Activated CD8-positive, alpha-beta memory T cell treated with anti-CD3 and anti-CD28 coated beads for 1 hour (primary cell): ENCODE measurements at places on chromosomes 7 and 10.

GRCh38 chr7:30352169-30352568 lies 67.8 kb downstream of the ZNRF2 start:
- no peak for DNase-seq

- DNase-seq, result no peak
These were observed 6.7 kb upstream of the OTUD1 start for GRCh38 chr10:23432166-23432565.

DNA sequence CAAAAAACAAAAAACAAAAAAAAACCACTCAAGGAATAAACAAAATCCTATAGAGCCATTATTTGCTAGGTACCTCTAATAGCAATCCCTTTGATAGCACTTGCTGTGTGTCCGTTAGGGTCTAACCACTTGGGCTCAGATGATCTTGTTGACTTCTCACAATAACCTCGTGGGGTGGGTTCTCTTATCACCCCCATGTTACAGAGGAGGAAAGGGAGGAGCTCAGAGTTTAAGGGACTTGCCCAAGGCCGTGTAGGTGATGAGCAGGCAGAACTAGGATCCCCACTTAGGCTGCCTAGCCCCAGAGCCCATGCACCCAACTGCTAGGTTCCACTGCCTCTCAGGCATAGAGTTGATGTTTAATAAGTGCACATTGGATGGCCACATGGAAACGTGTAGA lies 131.1 kb downstream of the CAMK1D start:
- no peak for DNase-seq

DNA sequence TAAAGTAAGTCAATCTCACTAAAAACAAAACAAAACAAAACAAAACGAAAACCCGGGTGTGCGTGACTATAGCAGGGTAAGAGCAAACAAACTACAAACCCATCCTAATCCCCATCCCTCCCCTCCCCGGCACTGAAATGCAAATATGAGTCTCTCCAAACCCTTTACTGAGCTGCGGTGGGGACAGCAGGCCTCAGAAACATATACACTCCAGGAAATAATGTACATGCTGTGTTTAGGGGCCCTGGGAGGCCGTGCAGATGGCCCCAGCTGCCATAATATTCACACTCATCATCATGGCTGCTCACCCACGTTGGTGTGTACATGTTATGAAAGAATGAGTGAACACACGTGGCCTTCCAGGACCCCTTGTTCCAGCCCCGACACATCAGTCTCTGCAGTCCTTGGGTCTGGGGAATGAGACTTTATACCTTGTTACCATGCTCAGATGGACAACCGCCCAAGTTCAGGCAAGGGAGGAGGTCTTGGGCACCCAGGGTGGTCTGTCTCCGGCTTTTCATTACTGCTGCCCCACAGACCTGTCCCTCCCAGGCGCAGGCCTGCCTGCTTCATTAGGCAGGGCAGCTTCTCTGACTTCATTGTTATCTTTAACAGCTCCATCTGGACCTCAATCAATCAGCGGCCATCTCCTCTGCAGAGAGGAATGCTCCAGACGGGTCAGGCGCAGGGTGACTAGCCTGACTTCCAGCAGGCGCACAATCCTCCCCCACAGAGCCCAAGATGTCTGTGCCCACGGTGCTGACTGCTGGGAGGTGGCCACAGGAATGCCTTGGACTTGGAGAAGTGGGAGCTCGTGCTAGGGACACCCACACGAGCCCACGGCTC lies 20.6 kb downstream of the HSPA12A start:
- DNase-seq, result no peak

GRCh38 chr10:112375721-112376395 lies 1.9 kb downstream of the ACSL5 start:
- no peak for DNase-seq

- DNase-seq, result no peak
These were observed at the start of gene MGAM2 for GRCh38 chr7:142111499-142111898. TSS of gene MGAM2 (plus strand) at chr7:142111718. CDS start at chr7:142116874, 5,156 bp downstream.

DNA sequence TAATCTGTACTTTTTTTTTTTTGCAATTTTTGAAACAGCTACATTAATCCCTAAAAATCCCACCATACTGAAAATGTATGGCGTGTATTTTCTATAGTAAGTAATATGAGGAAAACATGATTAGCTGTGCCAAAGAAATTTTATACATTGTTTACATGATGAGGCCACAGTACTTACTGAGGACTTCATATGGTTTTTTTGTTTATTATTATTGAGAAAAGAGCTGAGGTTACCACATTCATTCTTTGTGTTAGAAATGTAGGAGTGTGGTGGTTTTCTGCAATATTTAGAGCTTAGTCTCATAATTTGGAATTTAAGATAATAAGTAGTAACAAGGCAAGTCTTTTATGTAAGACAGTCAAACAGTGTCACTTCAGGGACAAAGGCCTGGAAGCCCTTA lies 45.1 kb downstream of the SLC25A40 start:
- DNase-seq, result no peak

- DNase-seq, result no peak
These were observed 18.8 kb upstream of the AOAH start for GRCh38 chr7:36742911-36743775.

DNA sequence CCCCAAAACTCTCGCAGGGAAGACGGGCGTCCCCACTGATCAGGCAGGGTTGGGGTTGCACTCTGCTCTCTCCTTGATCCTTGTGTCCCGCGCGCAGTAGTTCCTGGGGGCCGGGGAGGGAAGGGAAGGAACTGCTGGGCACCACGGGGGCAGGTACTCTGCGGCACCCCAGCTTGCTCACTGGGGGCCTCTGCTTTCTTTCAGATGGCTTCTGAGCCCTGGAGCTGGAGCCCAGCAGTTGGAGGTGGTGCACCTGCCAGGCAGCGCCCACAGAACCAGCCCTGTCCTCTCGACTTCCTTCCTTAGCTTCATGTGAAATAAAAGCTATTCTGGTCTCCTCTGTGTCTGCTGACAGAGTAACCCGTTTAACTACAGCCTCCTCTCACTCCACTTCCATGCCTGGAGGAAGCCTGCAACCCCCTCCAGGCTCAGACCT lies 12.2 kb downstream of the PLAC9 start:
- no peak for DNase-seq

DNA sequence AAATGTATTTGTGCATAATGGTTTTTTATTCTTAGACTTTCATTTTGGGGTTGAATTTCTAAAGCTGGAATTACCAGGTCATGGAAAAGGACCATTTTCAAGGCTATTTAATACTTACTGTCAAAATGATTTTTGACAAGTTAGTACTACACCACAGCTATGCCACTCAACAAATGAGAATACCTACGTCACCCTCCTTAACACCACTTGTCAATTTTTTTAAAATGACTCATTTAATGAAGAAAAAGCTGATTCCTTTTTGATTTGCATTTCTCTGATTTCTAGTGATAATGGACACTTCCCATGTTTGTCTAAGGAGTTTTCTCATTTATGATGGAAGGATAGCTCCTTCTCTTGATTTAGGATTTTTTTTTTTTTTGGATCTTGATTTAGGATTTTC lies 63.3 kb downstream of the VSTM4 start:
- no peak for DNase-seq

DNA sequence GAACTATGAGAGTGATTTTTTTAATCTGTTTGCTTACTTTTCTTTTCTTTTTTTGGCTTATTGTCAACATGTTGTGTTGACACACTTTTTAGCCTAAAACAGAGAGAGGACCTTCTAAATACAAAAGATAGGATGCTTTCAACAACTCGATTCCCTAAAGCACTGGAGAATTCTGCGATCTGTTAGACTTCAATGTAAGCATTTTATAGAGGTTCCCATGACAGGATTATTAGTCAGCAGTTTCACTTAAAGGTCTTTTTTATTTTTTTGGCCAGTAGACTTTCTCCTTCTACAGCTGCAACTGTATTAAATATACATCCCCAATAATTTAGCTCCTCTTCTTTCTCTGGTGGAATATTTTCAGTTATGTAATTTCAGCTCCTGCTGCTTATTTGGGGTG lies 12.7 kb upstream of the NRP1 start:
- no peak for DNase-seq

- no peak for DNase-seq
These were observed 92.2 kb downstream of the C10orf105 start for GRCh38 chr10:71627230-71627939.

- no peak for DNase-seq
These were observed at the start of gene HABP2 for GRCh38 chr10:113552701-113553100. TSS of gene HABP2 (plus strand) at chr10:113553053. CDS start at chr10:113553122, 69 bp downstream.

- DNase-seq, result no peak
These were observed 157.4 kb downstream of the CACNB2 start for GRCh38 chr10:18297659-18298058.

- no peak for DNase-seq
These were observed 117.1 kb downstream of the RPS24 start for GRCh38 chr10:78150756-78151155.

- DNase-seq, result no peak
These were observed 18.9 kb downstream of the SGMS1 start for GRCh38 chr10:50604809-50605208.

- DNase-seq, result no peak
These were observed 72.3 kb downstream of the PRR15 start for GRCh38 chr7:29636009-29636351.

DNA sequence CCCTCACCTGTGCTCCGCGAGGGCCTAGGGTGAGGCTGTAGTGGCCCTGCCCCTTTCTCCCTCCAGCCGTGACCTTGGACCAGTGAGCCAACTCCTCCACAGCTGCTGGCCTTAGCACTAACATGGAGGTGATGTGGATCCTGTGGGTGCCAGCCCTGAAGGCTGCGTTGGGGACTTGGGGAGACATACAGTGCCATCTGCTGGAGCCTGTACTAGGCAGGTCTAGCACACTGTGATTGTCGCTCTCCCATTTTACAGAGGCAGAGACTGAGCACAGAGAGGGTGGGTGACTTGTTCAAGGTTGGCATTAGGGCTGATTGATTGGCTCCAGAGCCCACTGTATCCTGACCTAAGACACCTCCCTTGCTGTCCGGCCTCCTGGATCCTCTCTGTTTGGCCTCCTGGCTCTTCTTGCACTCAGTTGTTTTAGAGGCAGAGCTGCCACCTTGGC lies 37.6 kb downstream of the PRF1 start:
- DNase-seq, result no peak

- DNase-seq, result no peak
These were observed 61.8 kb upstream of the AHR start for GRCh38 chr7:17236603-17237002.

DNA sequence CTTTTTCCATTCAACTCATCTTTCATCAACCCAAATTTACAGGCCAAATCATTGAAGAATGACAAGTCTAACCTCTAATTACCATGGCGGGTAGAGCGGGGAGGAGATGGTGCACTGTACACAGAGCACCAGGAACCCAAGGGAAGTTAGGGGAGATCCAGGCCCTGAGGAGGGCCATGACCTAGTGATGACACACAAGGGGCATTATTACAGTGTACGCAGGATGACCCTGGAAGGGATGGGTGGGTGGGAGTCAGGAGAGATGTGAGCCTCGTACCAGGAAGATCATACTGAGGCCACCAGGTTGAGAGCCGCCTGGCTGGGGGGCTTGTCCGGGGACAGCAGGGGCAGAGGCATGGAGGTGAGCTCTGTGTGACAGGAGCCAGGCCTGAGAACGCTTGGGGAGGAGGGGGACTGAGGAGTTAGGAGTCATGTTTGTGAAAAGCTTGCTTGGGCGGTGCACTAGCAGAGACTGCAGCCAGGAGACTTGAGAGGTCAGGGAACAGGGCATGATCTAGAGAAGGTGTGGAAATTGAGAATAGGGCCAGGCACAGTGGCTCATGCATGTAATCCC lies 89.5 kb upstream of the CCNY start:
- DNase-seq, result no peak

DNA sequence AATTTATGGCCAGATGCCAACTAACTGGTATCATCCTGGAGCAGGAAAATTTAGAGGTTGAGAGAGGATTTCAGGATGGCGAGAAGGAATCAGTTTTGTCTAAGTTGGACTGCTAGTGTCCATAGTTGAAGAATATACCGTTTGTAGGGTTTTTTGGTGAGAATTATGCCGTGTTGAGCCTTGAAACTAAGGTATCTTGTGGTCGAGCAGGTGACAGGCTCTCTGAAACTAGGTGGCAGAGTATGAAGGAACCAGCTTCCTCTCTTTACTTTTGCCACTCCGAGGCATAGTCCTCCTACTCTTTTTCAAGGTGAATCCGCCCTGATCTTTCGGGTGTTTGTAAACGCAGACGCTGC lies 9.7 kb downstream of the MDFIC start:
- DNase-seq, result no peak

DNA sequence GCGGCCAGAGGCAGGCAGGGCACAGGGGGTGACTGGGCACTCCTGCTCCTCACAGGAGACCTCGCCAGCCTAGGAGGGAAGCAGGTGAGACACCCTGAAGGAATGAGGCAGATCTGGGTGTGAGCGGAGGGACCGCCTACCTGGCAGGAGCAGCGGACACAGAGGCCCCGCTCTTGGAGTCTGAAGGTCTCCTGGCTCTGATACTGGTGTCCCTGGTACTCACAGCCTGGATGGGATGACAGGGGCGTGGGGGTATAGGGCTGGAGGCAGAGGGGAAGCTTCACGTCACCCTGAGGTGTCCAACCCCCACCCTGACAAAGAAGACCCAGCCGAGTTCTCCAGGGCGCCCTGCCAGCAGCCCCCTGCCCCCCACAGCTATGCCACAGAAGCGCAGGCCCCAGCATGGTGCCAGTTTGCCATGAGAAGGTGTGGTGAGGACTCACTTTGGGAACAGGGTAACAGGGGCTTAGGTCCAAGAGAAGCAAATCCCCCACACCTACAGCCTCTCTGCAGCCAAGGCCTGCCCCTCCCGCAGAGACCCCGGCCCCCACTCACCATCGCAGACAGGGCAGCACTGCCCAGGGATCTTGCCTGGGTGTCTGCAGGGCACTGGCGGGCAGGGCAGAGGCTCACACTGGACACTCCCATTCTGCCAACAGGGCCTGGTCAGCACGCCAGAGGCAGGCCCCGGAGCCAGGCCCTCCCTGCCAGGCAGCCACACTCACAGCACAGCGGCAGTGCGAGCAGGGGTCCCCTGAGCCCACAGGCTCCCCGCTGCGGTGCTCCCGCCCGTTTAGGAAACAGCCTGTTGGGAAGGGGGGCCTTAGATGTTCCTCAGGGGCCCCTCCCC lies 17.0 kb downstream of the KCP start:
- no peak for DNase-seq

GRCh38 chr10:35372329-35372728 lies 36.0 kb downstream of the CCNY start:
- no peak for DNase-seq

GRCh38 chr10:113566888-113567287 lies 14.0 kb downstream of the HABP2 start:
- no peak for DNase-seq

GRCh38 chr7:106493041-106493731 lies 167.8 kb downstream of the CCDC71L start:
- DNase-seq, result no peak

GRCh38 chr10:118513174-118513573 lies 82.3 kb downstream of the PRLHR start:
- DNase-seq, result no peak

DNA sequence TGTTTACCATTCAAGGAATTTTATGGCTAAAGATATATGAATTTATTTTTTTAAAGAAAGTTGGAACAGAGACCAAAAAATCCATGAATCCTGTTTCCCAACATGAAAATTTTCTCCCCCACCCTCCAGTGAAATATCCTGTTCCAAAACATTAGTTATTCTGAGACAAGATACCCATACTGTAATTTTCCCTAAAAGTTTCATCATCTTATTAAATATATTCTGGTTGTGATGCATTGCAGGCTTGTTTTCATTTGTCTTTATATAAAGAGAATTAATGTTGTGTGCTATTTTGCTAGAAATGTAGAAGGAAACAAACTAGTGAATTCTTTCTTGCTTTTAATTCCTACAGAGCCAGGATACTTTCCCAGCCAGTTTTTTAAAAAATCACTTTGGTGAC lies 106.6 kb downstream of the EXOC4 start:
- DNase-seq, result no peak

GRCh38 chr7:146115851-146116520 lies 615 bp upstream of the CNTNAP2 start:
- DNase-seq, result peak; percentile 1
